ENCODE measurements at places on chromosomes 16 and 17. TPM values are rescaled to one million over a fixed set of nuclear protein-coding genes. Genes with fewer than 3 reads are reported as not detected.
A peak's percentile ranks its signal among the peaks of the same experiment; 100 is the strongest.

Gene KCNJ18
- polyA plus RNA-seq, result not detected

GRCh38 chr16:3766177-3766576 lies 48.9 kb upstream of the TRAP1 start:
- no peak for DNase-seq

DNA sequence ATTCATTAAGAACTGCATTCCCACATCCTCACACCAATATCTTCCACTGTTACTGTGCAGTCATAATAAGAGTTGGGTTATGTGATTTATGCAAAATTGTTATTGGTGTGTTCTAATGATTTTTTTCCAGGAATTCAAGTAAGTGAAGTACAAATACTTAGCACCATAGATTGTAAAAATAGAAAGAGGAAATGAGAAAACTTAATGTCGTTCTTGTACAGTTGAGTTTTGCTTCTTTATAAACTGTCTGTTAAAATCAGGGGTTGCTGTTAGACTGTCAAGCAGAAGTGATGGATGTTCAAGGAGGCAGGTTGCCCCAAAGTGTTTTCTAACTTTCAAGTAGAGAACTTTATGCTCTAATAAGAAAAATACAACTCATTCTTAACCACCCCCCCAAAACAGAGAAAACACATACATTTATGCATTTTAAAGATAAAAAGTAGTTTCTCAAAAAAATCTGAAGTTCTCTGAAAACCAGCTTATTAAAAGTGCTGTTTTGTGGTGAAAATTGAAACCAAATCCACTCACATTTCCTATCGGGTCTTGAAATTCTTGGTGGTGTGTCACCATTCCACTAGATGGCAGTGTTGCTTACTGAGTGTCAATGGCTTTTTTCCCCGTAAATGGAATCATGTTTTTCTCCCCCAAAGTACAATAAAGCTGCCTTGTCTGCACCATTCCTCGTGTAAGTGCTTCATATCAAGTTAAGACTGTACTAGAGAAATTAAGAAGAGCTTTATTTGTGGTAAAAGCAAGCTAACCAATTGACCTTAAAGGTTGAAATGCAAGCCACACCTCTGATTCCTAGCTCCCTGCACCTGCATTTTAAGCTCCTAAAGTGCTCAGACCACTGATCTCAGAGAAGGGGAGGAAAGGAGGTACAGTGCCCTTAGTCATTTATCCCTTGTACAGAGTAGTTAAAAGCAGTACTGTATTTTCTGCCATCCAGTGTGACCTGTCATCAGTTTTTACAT lies 4.7 kb upstream of the IGSF6 start:
- DNase-seq, result peak; percentile 82

Gene ZG16B
- 0.32 TPM for polyA plus RNA-seq

GRCh38 chr17:54968988-54969332 lies 395 bp downstream of the STXBP4 start:
- DNase-seq, result no peak

- DNase-seq, result no peak
These were observed 18.0 kb downstream of the CCR7 start for GRCh38 chr17:40547079-40547784.

DNA sequence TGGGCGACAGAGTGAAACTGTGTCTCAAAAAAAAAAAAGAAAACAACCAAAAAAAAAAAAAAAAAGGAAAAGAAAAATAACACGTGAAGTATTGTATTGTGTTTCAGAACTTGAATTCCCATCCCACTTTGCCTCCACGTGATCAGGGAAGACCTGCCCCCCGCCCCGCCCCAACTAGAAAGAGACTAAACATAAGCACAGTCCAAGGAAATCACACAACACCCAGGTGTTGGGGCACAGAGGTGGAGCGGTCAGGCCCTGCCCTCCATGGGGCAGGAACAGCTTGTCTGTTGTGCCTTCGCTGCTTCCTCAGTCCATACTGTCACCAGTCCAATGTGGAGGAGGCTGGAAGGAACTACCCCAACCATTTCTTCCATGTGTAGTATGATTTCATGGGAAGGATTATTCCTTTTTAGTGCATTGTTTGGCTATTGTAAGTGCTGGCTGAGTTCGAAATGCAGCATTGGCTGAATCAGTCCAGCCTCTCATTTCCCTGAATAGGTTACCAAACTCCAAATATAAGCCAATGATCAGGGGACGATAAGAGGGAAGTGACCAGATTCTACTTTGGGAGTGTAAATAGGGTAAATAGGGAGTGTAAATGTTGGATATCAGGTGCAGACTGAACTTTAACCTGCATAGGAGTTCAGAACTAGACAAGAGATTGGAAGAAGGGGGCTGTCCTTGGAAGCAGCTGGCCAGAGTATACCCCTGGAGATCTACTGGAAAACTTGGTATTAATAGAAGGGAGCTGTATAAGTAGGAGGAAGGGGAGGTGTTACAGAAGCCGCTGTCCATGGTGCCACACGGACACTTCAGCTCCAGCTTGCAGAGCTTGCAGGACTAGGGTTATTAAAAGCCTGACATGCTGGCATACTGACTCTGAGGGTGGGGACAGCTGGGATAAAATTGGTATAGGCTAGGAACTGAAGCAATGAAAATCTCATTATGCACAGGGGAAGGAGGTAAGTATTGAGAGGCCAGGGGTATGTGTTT lies 50.7 kb downstream of the TANGO6 start:
- no peak for DNase-seq

DNA sequence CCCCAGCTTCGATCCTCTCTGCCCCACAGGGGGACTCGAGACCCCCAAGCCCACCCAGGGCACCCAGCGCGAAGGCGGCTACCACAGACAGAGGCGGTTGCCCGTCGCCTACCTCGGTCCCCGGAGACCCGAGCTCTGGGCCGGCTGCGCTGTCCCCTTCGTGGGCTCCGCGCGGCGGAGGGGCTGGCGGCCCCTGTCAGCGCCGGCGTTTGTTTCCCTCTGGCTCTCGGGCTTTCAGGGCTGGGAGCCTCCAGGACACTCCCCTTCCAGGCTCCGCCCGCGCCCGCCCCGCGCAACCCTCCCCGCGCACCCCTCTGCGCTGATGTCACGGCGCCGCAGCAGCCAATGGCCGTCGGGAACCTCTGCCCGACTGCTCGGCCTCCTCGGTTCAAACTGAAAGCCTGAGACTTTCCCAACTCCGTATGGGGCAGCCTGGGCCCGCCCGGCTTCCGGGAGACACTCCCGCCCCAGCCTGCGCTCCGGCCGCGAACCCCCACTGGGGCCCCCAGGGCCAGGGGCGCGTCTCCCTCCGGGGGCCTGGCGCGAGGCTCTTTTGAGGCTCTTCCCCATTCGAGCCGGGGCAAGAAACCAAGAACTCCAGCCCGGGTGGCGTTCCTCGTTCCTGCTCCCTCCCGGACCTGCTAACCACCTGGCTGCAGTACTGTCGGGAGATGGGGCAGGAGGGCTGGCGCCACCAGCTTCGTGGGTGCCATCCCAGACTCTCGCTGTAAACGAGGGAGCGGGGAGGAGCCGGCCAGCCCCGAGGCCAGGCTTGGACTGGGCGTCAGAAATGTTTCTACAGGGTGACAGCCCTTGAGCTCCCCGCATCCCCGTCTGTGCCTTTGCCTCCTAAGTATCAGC lies at the start of gene CDC42EP4:
TSS of gene CDC42EP4 (minus strand) at position 221 of the 861 bp plus-strand sequence. CDS start 25,501 bp downstream, outside the sequence.
- DNase-seq, result peak; percentile 87

DNA sequence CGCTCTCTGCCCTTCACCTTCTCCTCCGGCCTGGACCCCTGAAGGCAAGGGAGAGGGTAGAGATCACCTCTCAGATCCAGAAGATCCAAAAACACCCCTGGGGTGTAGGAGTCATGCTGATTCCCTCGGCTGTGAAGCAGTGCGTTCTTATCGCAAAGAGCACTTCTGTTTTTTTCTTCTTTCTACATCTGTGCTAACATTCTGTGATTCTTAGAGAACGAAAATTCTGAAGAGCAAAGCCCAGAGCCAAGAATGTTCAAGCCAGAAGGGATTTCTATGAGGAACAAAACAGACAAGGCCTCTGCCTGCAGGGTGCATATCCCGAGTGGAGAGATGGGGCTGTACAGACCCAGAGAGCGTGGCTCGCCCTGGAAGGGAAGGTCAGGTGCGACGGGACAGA lies 17.2 kb downstream of the NPTX1 start:
- DNase-seq, result no peak

Gene NPIPB9
- polyA plus RNA-seq, result 2.5 TPM

Gene SNX20
- 0.62 TPM for polyA plus RNA-seq

DNA sequence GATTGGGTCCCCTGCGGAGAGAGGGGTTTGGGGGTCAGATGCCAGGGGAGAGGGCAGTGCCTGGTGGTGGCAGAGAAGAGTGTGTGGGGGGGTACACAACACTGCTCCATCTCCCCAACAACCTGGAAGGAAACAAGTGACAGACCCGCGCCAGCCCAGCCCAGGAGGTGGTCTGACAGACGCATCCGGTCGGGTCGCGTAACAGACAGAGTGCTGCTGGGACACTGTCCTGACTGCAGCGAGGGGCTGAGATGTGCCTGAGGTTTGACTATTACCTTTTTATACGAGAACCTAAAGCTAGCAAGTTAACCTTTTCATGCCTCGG lies 16.2 kb downstream of the UNC13D start:
- DNase-seq, result no peak

GRCh38 chr17:27968206-27968732 lies 74.2 kb upstream of the NLK start:
- DNase-seq, result no peak

DNA sequence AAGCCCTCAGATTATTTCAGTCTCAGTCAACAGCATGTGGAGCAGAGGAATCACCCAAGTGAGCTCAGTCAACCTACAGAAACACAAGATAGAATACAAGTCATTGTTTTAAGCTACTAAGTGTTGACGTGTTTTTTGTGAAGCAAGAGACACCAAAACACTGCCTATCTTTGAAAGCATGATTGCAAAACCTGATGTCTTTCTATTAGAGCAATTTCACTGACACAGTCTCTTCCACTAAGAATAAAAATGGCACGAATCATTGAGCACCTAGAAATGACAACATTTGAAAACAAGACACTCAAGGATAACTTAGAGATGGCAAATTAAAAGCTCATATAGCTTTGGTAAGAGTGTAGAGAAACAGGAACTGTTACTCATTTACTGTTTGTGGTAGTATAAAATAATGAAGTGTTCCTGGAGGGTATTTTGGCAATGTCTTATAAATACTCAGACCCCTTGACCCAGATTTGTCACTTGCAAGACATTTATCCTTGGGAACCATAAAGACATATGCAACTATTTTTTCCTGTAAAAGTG lies 407.1 kb upstream of the XYLT1 start:
- no peak for DNase-seq

DNA sequence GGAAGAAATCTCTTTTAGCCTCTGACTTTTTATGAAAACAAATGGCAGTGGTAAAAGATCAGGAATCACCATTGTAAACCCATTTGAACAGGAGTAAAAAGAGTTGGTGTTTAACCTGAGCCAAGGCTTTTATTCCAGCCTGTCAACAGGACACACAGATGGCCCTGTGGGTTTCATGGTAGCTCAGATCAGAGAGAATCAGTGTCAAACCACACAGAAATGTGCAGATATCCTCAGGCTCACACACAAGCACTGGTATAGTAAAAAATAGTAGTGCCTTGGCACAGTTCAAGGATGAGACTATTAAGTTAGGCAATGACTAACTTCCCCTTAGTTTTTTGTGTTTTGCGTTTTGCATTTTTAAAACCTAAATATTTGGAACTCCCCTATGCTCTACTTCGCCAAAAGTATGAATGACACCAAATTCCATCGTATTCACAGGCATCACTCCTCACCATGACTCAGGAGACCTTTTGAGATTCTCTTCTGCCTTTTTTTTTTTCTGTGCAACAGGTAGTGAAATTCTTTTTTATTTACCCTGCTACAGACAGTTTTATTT lies 1200.0 kb downstream of the CDH11 start:
- DNase-seq, result no peak

- peak; percentile 27 for DNase-seq
These were observed 9.0 kb downstream of the SLC5A10 start for GRCh38 chr17:18960803-18961511.

DNA sequence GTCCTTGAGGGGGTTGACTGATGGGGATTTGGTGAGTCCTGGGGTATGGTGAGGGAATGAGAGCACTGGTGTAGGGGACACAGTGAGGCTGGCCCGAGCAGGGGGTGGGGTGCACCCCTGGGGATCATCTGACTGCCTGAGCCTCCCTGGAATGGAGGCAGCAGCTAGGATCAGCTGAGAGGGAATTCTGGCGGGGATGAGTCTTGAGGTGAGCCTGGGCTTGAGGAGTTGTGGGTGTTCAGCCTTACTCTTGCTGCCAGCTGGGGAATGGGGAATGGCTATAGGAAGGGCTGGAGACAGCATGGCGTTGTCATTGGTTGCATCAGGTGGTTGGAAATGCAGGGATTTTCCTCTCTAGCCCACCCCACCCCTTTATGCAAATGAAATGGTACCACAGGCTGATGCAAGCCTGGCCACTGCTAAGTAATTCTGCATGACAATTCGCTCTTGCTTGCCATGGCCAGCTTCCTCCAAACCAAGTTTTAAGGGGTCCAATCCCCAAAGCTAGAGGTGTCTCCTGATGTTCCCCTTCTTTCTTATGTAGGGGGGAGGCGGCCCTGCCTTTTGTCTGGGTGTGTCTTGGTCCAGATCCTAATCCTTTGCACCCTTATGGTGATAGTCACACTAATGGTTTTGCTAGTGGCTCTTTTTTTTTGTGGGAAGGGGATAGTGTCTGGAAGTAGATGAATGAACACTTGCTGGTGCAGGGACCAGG lies 7.5 kb downstream of the NFE2L1 start:
- no peak for DNase-seq

Gene MT3
- 297 TPM for polyA plus RNA-seq

DNA sequence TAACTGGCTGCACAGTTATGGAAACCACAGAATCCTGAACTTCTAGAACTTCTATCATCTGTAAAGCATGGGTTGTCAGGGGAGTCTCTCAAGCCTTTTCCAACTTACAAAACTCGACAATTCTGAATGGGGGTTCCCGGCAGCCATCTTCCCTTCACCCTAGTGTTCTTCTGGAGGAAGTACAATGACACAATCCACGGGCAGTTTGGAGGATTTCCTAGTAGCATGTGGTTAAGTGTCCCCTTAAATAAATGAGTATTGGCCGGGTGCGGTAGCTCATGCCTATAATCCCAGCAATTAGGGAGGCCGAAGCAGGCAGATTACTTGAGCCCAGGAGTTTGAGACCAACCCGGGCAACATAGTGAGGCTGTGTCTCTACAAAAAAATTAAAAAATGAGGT lies 2.1 kb downstream of the SLC16A6 start:
- no peak for DNase-seq

DNA sequence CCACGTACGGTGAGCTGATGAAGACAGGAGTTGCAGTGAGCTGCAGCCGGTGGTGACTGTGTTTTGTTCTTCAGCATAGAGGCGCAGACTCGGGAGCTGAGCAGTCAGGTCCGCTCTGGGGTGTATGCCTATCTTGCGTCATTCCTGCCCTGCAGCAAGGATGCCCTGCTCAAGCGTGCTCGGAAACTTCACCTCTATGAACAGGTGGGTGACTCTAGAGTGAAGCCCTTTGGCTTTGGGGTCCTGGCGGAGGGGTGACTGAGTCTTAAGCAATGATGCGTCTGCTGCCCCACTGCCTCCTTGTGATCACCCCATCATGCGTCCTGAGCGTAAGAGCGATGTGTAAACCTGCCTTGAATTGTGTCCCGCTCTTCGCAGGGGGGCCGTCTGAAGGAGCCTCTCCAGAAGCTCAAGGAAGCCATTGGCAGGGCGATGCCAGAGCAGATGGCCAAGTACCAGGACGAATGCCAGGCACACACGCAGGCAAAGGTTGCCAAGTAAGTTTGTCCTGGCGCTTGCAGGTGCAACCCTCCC lies 22.9 kb downstream of the UBN1 start:
- no peak for DNase-seq

Data from spinal cord (tissue), 10 donors.